ENCODE measurements at places on chromosomes 5 and 9. TPM values are rescaled to one million over a fixed set of nuclear protein-coding genes. Genes with fewer than 3 reads are reported as not detected.

The TNFSF15 gene
- 0.50 TPM for total RNA-seq

The PROB1 gene
- total RNA-seq = 1.7 TPM

The SPEF2 gene
- total RNA-seq = 1.7 TPM

The SKP1 gene
- total RNA-seq = 323 TPM

The TTC23L gene
- total RNA-seq = not detected

The SPINK6 gene
- total RNA-seq = not detected

The TRPM6 gene
- 0.14 TPM for total RNA-seq

The SV2C gene
- not detected for total RNA-seq

The JMY gene
- total RNA-seq = 14.9 TPM

The PCDHB12 gene
- total RNA-seq = 0.07 TPM
